Forelimb muscle (tissue), 1 donor: ENCODE measurements at places on chromosomes 4 and X. TPM values are rescaled to one million over a fixed set of nuclear protein-coding genes. Genes with fewer than 3 reads are reported as not detected.

CSAG1 gene
- polyA plus RNA-seq: not detected

AWAT2 gene
- polyA plus RNA-seq: not detected

RHOXF2B gene
- polyA plus RNA-seq: not detected

TECRL gene
- polyA plus RNA-seq: 34.8 TPM

CCDC158 gene
- polyA plus RNA-seq: 0.75 TPM

XAGE2 gene
- not detected for polyA plus RNA-seq

CTAG2 gene
- not detected for polyA plus RNA-seq

SPOCK3 gene
- polyA plus RNA-seq: 0.86 TPM

ASB5 gene
- 133 TPM for polyA plus RNA-seq

KLHL8 gene
- 10.0 TPM for polyA plus RNA-seq

CENPVL2 gene
- not detected for polyA plus RNA-seq

HMX1 gene
- polyA plus RNA-seq: 0.14 TPM

FGF2 gene
- 5.8 TPM for polyA plus RNA-seq

PRKG2 gene
- polyA plus RNA-seq: 0.82 TPM

FAM149A gene
- polyA plus RNA-seq: 5.8 TPM

TLL1 gene
- polyA plus RNA-seq: 1.3 TPM

WNK3 gene
- polyA plus RNA-seq: 2.1 TPM

SLC10A4 gene
- polyA plus RNA-seq: 0.68 TPM

KLHL5 gene
- 15.4 TPM for polyA plus RNA-seq

NEIL3 gene
- polyA plus RNA-seq: 2.4 TPM

LANCL3 gene
- polyA plus RNA-seq: 0.40 TPM

CTPS2 gene
- 17.6 TPM for polyA plus RNA-seq

TLR2 gene
- polyA plus RNA-seq: 2.2 TPM

SPIN4 gene
- 11.0 TPM for polyA plus RNA-seq

CXCL9 gene
- polyA plus RNA-seq: 0.05 TPM

SMAD1 gene
- polyA plus RNA-seq: 60.0 TPM

PPP4R3C gene
- not detected for polyA plus RNA-seq

NAP1L2 gene
- polyA plus RNA-seq: 0.54 TPM

PRR32 gene
- 206 TPM for polyA plus RNA-seq

C4orf50 gene
- polyA plus RNA-seq: 0.01 TPM

PRRG3 gene
- polyA plus RNA-seq: 28.6 TPM

SHROOM2 gene
- polyA plus RNA-seq: 1.7 TPM

TNIP3 gene
- not detected for polyA plus RNA-seq

MFAP3L gene
- 1.4 TPM for polyA plus RNA-seq

AKAP14 gene
- polyA plus RNA-seq: not detected

ADH1A gene
- polyA plus RNA-seq: 0.54 TPM

DSPP gene
- 0.04 TPM for polyA plus RNA-seq

HHIP gene
- 3.9 TPM for polyA plus RNA-seq

ANKRD50 gene
- polyA plus RNA-seq: 61.7 TPM

ACSL1 gene
- 42.9 TPM for polyA plus RNA-seq

ALB gene
- 0.96 TPM for polyA plus RNA-seq

ZBED1 gene
- 15.9 TPM for polyA plus RNA-seq

FSTL5 gene
- polyA plus RNA-seq: 2.6 TPM
